CD4-positive, alpha-beta memory T cell (primary cell): ENCODE measurements at places on chromosomes 1 and 21. TPM values are rescaled to one million over a fixed set of nuclear protein-coding genes. Genes with fewer than 3 reads are reported as not detected.

- no peak overlapping the region for H3K27ac ChIP-seq
- DNase-seq = no peak
- H3K36me3 ChIP-seq = no peaks in the 10 kb centered on the region
Measured at GRCh38 chr21:33124889-33125288, 54.9 kb downstream of the OLIG1 start.

Gene AKR1A1
- polyA plus RNA-seq = 124 TPM

Gene C1orf94
- not detected for polyA plus RNA-seq

DNA sequence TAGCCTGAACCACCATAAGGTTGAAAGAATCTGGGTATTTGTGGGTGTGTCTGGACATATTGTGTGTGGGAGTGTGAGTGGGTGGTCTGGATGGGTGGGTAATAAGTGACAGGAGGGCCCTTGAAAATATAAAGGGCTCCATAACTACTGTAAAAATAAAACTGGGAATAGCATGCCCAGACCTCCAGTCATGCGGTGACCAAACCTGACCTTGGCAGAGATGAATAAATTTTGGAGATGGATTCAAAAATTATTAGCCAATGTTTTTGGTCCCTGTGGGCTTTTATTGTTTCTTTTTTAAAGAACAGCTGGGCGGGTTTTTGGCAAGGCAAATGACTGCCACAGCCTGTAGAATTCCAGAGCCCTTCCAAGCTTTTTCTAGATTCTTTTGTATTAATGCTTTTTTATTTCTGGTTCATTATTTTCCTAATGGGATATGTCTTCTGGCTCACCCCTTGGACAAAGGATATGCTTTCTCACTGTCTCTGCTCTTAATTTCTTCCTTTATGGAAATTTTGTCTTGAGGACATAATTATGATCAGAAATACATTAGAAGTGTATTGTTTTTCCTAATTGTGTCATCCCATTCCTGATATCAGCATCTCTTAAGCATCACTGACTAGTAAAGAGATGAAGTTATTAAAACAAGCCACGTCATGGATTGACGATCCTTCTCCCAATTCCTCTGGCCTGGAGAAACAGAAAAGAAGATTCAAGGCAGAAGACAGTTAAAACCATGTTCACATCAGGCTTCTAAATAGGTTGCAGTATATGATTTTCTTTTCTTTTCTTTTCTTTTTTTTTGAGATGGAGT is 69.5 kb downstream of the NTMT2 start:
- no peaks in the 10 kb centered on the region for H3K36me3 ChIP-seq
- no peak for DNase-seq
- H3K27me3 ChIP-seq = no peaks in the 10 kb centered on the region
- no peak overlapping the region for H3K4me3 ChIP-seq
- no peak overlapping the region for H3K27ac ChIP-seq

- H3K36me3 ChIP-seq = no peaks in the 10 kb centered on the region
- no peaks in the 10 kb centered on the region for H3K4me1 ChIP-seq
- H3K27ac ChIP-seq = no peak overlapping the region
- no peaks in the 10 kb centered on the region for H3K27me3 ChIP-seq
- H3K4me3 ChIP-seq = no peak overlapping the region
Measured at GRCh38 chr1:30704271-30704670, 19.1 kb downstream of the MATN1 start.

DNA sequence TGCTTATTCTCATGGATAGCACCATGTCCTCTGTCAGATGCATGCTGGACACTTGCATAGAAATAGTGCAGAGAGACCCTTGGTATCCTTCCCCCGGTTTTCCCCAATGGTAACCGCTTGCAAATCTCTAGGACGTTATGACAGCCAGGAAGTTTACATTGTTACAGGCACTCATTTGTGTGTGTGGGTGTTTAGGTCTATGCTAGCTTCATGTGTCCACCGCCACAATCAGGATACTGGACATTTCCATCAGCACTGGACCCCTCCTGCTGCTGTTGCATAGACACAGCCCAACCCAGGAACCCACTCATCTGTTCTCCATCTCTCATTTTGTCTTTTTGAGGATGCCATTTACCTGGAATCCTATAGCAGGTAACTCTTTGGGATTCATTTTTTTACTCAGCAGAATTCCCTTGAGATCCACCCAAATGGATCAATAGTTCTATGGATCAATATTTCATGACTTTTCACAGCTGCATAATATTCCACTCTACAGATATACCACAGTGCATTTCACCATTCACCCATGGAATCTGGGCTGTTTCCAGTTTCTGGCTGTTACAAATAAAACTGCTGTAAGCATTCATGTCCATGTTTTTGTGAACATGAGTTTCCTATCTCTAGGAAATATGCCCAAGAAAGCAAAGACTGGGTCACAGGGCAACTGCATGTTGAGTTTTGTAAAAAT is 6.6 kb upstream of the WNT9A start:
- H3K27me3 ChIP-seq = no peaks in the 10 kb centered on the region
- H3K36me3 ChIP-seq = no peaks in the 10 kb centered on the region
- H3K4me3 ChIP-seq = no peak overlapping the region
- no peaks in the 10 kb centered on the region for H3K4me1 ChIP-seq
- no peak overlapping the region for H3K27ac ChIP-seq
- DNase-seq = no peak

DNA sequence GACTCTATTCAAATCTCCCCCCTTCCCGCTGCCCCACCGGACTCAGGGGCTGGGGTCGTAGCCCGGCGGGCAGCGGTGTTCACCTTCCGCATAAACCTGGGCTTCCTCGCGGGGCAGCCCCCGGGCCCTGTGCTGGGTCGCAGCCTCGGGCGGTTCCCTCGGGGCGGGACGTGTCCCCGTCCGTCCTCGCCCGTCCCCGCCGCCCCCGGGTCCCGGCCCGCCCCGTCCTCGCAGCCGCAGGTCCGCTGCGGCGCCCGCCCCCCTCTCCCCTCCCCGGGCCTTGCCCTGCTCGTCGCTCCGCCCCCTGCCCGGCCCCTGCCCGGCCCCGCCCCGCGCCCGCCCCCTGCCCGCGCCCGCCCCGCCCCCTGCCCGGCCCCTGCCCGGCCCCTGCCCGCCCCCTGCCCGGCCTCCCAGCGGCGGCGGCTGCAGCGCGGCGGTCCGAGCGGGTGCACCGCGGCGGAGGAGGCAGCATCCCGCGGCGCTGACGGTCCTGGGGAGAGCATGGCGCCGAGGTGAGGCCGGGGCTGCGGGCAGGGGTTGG is at the start of gene COL18A1:
COL18A1 (plus strand) TSS at position 436 of the 541 bp plus-strand sequence; CDS start at position 502, 66 bp downstream.
- H3K36me3 ChIP-seq = no peaks in the 10 kb centered on the region
- H3K27ac ChIP-seq = no peak within 1 kb of the TSS
- H3K4me3 ChIP-seq = no peak within 1 kb of the TSS
- DNase-seq = peak; percentile 10
- H3K4me1 ChIP-seq = peaks cover 11% of the 10 kb centered on the region
- H3K27me3 ChIP-seq = peaks cover 26% of the 10 kb centered on the region

DNA sequence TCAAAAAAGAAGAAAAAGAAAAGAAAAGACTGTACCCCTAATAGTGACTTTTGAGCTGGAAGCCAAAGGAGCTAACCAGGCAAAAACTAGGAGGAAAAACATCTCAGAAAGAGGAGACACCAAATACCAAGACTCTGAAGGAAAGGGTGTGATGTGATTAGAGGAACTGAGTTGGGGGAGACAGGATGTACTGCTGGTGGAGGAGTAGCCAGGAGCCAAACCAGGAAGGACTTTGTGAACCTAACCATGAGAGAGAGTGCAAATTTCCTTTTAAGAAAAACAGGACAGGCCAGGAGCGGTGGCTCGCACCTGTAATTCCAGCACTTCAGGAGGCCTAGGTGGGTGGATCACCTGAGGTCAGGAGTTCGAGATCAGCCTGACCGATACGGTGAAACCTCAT is 4.1 kb upstream of the RBP7 start:
- no peaks in the 10 kb centered on the region for H3K36me3 ChIP-seq
- H3K27ac ChIP-seq = no peak overlapping the region
- peaks cover 10% of the 10 kb centered on the region for H3K4me1 ChIP-seq
- DNase-seq = no peak
- no peak overlapping the region for H3K4me3 ChIP-seq

Gene FTCD
- polyA plus RNA-seq = not detected

GRCh38 chr21:44711327-44712202 is at the start of gene TSPEAR:
TSPEAR (minus strand) TSS chr21:44711572; CDS start chr21:44711514, 58 bp downstream.
- peaks cover 39% of the 10 kb centered on the region for H3K4me1 ChIP-seq
- no peak within 1 kb of the TSS for H3K27ac ChIP-seq
- peaks cover 61% of the 10 kb centered on the region for H3K27me3 ChIP-seq
- DNase-seq = peak; percentile 6
- H3K4me3 ChIP-seq = no peak within 1 kb of the TSS

Gene IQCC
- 2.3 TPM for polyA plus RNA-seq

DNA sequence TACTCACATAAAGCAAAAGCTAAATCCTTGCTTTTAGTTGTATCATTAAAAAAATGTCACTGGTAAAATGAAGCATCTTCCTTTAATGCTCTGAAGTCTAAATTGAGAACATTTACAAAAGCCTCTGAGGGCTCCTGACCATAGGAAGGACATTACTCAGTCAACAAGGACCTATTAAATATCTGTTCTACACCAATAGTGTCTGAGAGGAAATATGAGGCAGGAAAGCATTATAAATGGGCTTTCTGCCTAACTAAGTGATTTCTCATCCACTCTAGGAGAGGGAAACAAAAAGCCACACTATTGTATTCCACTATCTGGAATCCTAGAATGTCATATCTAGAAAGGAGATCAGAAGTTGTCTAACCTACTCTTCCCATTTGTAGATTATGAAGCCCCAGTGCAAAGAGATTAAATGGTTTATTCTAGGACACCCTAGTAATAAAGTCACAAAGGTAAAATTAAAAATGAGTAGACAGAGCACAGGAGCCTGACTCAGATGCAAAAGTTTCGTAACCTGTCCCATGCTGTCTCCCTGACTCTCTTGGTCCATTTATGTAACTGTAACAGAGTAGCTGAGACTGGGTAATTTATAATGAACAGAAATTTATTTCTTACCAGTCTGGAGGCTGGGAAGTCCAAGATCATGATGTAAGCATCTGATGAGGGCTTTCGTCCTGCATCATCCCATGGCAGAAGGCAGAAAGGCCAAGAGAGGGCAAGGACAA is 17.6 kb downstream of the RGS1 start:
- H3K27ac ChIP-seq = no peak overlapping the region
- H3K36me3 ChIP-seq = no peaks in the 10 kb centered on the region
- no peaks in the 10 kb centered on the region for H3K27me3 ChIP-seq
- no peak overlapping the region for H3K4me3 ChIP-seq
- no peaks in the 10 kb centered on the region for H3K4me1 ChIP-seq

Gene DMRTA2
- polyA plus RNA-seq = not detected

GRCh38 chr1:33306653-33307493 is 14.0 kb downstream of the A3GALT2 start:
- DNase-seq = no peak
- H3K4me1 ChIP-seq = peaks cover 14% of the 10 kb centered on the region

DNA sequence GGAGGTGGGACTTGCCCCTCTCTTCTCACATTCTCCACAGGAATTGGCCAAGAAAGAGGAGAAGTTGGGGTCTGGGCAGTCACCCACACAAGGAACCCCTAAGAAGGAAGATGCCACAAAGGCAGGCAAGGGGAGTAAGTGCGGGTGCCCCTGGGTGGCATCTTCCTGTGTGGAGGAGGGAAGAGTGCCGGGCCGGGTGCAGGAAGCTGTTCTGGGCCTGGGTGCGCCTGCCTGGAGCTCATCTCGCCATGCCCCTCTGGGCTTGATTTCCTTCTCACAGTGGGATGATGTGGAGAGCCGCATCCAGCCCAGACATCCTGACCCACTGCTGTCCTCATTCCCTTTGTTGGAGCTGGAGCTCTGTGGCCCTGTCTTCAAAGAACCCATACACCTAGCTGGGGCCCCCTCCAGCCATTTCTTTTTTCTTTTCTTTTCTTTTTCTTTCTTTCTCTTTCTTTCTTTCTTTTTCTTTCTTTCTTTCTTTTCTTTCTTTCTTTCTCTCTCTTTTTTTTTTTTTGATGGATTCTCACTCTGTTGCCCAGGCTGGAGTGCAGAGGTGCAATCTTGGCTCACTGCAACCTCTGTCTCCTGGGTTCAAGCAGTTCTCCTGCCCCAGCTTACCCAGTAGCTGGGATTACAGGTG is 9.3 kb downstream of the LRRC71 start:
- H3K4me3 ChIP-seq = no peak overlapping the region
- H3K27ac ChIP-seq = no peak overlapping the region

Gene TTF2
- polyA plus RNA-seq = 5.7 TPM

Gene RHD
- polyA plus RNA-seq = 0.44 TPM

Gene SLC26A9
- polyA plus RNA-seq = not detected

Gene IGSF21
- not detected for polyA plus RNA-seq

- no peaks in the 10 kb centered on the region for H3K36me3 ChIP-seq
- DNase-seq = no peak
- no peak overlapping the region for H3K27ac ChIP-seq
- H3K4me1 ChIP-seq = no peaks in the 10 kb centered on the region
Measured at GRCh38 chr1:221013691-221014660, 134.7 kb downstream of the HLX start.

- no peaks in the 10 kb centered on the region for H3K36me3 ChIP-seq
- H3K4me3 ChIP-seq = no peak overlapping the region
- H3K27me3 ChIP-seq = no peaks in the 10 kb centered on the region
Measured at GRCh38 chr1:165052936-165053335, 303.6 kb downstream of the LMX1A start.

DNA sequence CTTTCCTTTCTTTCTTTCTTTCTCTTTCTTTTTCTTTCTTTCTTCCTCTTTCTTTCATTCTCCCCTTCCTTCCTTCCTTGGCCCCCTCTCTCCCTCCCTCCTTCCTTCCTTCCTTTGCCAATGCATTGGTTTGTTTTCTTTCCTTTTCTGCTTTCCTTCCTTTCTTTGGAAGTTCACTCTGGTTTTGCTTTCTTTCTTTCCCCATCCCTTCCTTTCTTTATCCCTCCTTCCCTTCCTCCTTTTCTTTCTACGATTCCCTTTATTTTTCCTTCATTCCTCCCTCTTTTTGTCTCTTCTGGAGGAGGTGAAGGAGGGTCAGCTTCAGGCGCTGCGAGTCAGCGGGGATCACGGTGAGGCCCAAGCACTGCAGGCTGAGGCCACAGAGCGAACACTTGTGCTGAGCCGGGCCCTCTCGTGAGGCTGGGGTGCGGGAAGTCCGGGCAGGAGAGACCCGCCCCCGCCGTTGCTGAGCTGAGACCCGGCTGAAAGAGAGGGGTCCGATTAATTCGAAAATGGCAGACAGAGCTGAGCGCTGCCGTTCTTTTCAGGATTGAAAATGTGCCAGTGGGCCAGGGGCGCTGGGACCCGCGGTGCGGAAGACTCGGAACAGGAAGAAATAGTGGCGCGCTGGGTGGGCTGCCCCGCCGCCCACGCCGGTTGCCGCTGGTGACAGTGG is 1.5 kb downstream of the SIM2 start:
- no peak overlapping the region for H3K27ac ChIP-seq
- no peak for DNase-seq
- H3K27me3 ChIP-seq = peaks cover 25% of the 10 kb centered on the region
- peaks cover 16% of the 10 kb centered on the region for H3K4me1 ChIP-seq

GRCh38 chr1:164803366-164803765 is 244.4 kb downstream of the PBX1 start:
- no peak for DNase-seq
- no peaks in the 10 kb centered on the region for H3K27me3 ChIP-seq
- H3K36me3 ChIP-seq = no peaks in the 10 kb centered on the region
- no peak overlapping the region for H3K4me3 ChIP-seq

Gene TMPRSS2
- polyA plus RNA-seq = not detected

Gene LCE2A
- polyA plus RNA-seq = not detected

GRCh38 chr1:42730988-42731387 is 9.0 kb downstream of the CLDN19 start:
- H3K27me3 ChIP-seq = no peaks in the 10 kb centered on the region
- H3K27ac ChIP-seq = no peak overlapping the region
- no peak overlapping the region for H3K4me3 ChIP-seq
- H3K36me3 ChIP-seq = no peaks in the 10 kb centered on the region
- no peaks in the 10 kb centered on the region for H3K4me1 ChIP-seq

Gene STIL
- polyA plus RNA-seq = 0.89 TPM
